ENCODE measurements at places on chromosomes 3 and 15.

DNA sequence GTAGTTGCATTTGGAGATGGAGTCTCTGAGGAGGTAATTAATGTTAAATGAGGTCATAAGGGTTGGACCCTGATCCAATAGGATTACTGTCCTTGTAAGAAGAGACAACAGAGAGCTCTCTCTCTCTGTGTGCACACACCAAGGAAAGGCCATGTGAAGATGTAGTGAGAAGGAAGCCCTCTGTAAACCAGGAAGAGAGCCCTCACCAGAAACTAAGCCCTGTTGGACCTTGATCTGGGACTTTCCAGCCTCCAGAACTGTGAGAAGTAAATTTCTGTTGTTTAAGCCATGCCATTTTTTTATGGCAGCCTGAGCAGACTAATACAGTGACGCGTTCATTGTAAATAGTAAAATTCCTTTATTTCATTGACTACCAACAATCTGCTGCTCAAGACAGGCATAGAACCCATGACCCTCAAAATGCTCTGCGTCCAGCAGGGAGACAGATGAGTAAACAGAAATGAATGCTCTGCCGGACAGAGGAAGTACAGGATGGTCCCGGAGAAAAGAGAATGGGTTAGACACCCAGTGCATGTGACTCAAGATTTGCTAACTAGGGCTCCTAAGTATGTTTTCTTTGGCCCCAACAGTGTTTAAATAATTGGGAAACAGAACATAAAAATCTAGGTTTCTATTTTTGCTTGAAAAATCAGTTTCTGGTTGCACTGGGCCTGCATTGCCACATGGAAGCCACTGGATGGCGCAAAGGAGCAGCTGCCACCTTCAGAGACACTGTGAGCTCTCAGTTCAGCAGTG lies 37.9 kb upstream of the TNFAIP8L3 start:
- peak; percentile 57 for DNase-seq

DNA sequence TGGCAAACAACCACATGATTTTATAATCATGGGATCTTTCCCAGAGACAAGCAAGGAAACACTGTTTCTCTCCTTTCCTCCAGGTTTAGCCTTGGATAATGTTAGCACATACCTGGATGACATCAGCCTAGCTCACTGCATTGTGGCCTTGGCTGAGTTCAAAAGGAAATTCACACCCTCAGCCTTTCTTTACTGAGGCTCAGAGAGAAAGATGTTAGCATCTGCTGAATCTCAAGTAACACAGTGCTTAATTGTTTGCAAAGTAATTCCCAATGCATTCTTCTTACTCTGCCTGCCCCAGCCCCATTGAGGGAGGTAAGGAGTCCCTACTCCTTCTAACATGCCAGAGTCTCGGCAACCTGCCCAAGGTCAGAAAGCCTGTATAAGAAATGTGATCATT lies 432.2 kb upstream of the LMCD1 start:
- DNase-seq = no peak

DNA sequence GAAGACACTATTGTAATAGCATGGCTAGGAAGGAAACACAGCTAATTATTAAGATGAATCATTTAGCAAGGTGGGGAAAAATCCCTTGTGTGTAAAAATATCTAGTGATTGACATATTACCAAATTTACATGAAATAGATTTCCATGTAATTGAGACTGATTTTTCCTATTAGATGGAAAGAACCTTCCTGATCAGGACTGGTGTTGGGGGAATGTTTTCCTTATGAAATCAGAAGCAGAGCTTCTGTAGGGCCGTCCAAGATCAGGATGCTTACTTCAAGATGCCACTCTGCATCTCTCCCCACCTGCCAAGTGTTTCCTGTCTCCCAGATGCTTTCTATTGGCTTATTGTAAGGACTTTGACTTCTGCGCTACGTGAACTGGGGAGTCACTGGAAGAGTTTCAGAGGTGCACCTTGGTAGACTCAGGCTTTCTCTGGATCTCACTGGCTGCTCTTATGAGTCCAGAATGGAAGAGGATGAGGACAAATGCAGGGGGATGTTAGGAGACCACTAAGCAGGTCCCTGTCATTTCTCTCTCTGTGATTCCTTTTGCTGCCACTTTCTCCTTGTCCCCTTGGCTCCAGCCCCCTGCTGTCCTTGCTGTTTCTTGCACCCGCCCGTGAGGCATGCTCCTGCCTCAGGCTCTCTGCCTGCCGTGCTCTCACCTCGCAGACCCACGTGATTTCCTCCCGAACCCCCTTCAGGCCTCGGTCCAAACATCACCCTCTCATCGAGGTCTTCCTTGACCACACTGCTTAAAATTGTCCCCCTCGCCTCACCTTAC lies 30.1 kb downstream of the BTD start:
- no peak for DNase-seq

GRCh38 chr15:92611995-92612745 lies 43.4 kb downstream of the FAM174B start:
- DNase-seq = no peak

- DNase-seq = no peak
These were observed 434.5 kb downstream of the MFSD1 start for GRCh38 chr3:159236321-159236720.

DNA sequence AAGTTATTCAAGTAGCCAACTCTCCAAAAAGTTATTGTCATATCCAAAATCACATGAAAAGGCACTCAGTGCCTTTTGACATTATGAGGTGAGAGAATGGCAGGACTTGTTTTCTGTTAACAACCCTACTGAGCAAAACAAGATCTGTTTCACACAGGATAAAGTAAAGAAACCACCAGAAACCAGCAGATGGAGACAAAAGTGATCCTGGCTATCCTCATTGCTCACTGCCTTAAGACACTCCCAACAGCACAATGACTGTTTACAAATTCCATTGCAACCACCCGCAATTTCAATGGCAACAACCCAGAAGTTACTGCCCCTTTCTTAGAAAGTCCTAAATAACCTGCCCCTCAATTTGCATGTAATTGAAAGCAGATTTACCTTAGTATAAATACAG lies 352.6 kb upstream of the NDN start:
- no peak for DNase-seq

- DNase-seq = no peak
These were observed 1018.2 kb downstream of the MCTP2 start for GRCh38 chr15:95249524-95249923.

GRCh38 chr3:5456199-5456598 lies 268.7 kb downstream of the EDEM1 start:
- DNase-seq = no peak

GRCh38 chr3:112889357-112889756 lies 42.7 kb upstream of the CD200R1L start:
- no peak for DNase-seq
